Panc1 (cell line): ENCODE measurements at places on chromosomes 2 and 18. TPM values are rescaled to one million over a fixed set of nuclear protein-coding genes. Genes with fewer than 3 reads are reported as not detected.

- no peak for DNase-seq
Observed at GRCh38 chr2:2546046-2546445, 215.0 kb upstream of the MYT1L start.

The C2orf15 gene
- 1.5 TPM for total RNA-seq

The GNAL gene
- 0.44 TPM for total RNA-seq

DNA sequence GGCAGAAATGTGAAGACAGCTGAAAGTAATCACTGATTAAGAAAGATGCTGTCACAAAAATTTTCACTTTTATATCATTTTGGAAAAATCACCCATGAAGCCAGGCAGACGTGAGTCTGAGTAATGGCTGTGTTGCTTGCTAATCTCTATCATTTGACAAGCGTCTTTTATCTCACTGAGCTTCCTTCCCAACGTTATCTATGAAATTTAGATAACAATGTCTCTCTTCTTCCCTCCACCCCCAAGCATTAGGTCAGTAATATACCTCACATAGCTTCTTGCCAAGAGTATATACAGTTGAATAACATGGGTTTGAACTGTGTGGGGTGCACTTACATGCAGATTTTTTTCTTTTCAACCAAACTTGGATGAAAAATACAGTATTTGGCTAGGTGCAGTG lies 388.6 kb upstream of the NRXN1 start:
- DNase-seq: no peak
